ENCODE measurements at places on chromosomes 11 and 22.

DNA sequence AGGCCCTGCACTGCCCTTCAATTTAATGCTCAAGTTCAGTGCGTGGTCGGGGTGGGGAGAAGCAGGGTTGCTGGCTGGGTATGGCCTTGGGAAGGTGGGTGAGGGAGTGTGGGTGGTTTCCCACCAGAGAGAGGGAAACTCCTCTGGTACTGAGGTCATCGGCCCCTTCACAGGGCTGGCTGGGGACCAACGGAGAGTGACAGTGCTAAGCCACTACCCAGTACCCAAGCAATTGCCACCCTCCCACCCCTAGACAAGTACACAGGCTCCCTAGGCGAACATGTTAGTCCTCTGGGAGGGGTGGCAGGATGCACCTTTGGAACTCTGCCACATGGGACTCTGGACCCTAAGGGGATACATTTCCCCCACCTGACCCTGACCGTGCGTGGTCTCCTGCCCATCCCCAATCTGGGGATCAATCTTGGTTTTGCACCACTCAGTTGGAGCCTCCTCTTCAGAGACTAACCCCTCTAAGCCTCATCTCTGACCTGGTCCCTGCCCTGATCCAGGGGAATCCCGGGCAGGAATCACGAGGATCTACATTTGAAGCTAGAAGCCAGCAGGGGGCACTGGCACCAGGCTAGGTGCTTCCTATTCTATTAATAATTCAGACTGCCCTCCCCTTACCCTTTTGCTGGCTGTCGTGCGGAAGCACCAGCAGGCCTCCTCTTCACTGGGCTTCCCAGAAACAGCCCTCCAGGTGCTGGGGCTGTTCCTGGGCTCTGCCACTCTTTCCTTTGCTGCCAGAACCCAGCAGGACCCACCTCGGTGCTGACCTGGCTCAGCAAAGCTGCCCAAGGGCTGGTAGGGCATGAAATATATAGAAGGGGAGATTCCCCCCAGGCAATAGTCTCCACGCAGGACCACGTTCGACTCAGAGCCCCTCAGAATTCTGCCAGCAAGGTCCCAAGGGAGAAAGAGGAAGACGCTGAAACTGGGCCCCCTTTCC lies 377.7 kb downstream of the TENM4 start:
- DNase-seq, result peak; percentile 58

- DNase-seq, result no peak
Measured at GRCh38 chr11:1845561-1846452, 7.0 kb downstream of the TNNI2 start.

DNA sequence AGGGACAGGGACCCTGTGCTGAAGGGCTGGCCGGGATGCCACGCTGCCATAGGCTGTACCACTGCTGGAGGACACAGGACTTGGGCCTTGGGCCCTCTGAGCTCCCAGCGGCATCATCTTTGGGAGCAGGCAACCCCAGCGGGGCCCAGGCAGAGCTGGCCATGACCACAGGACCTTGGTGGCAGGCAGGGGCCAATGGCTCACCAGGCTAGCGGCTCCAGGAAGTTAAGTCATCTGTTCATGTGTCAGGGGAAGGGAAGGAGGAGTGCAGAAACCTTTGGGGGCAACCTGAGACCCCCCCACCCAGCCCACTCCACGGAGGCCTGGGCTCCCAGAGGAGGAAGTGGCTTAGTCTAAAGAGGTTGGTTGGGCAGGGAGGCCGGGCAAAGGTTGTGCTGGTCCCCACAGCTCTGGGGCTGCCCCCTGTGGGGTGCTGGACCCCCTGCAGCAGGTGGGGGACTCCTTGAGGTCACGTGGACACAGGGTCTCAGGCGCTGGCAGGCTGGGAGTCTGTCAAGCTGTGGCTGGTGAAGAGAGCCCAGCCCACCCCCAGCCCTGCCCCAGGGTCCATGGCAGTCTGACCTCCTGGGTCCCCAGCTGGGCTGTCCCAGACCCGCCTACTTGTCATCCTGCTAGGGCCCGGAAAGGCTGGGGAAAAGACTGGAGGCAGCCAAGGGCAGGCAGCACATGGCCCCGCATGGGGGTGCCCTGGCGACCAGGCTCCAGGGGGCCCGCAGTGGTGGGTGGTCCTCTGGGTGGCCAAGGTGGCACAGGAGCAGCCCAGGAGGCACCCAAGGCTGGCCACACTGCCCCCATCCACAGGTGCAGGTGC lies 184.3 kb downstream of the IGLL1 start:
- DNase-seq, result no peak

GRCh38 chr22:23398701-23399366 lies 181.3 kb downstream of the IGLL1 start:
- DNase-seq, result no peak

GRCh38 chr11:104876324-104876723 lies 21.9 kb downstream of the CASP12 start:
- no peak for DNase-seq

DNA sequence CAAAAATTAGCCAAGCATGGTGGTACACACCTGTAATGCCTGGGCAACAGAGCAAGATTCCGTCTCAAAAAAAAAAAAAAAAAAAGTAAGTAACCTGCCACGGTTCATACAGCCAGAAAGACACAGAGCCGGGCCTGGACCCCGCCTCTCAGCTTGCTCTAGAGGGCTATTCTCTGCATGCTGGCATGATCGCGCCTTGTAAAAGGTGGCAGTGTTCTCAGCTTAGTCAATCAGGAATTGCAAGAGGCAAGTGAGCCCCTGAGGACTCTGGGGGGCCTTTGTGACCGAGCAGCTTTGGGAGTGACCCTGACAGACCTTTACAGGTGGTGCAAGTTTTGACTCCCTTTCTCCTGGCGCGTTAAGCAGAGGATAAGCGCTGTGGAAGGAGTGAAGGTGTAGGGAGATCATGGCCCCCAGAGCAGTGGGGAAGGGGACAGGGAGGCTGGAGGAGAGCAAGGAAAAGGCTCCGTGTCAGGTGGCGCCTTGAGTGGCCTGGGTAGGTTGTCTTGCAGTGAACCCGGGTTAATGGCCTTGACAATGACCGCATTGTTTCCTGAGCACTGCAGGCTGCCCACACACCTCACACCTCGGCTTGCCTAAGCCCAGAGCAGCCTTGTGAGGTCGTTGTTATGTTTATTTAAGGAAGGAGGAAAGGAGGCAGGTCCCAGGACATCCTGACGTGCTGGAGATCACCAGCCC lies 48.9 kb downstream of the CDPF1 start:
- DNase-seq, result no peak

- DNase-seq, result no peak
Measured at GRCh38 chr11:20934516-20934915, 265.1 kb downstream of the NELL1 start.
